ENCODE measurements at places on chromosomes 13 and 19.

DNA sequence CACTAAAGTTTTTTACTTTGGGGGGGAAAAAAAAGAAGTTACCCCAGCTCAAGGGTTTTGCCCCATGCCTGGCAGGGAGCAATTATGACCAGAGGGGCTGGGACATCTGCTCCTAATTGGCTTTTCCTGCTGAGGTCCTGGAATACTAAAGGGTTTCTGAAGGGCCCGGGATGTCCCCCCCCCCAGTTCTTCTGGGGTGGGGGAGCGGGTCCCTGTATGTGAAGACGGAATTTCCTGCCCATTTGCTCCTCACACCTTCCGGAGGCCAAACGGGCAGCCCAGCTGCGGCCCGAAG, 1.1 kb upstream of the DLL3 start:
- DNase-seq = no peak

DNA sequence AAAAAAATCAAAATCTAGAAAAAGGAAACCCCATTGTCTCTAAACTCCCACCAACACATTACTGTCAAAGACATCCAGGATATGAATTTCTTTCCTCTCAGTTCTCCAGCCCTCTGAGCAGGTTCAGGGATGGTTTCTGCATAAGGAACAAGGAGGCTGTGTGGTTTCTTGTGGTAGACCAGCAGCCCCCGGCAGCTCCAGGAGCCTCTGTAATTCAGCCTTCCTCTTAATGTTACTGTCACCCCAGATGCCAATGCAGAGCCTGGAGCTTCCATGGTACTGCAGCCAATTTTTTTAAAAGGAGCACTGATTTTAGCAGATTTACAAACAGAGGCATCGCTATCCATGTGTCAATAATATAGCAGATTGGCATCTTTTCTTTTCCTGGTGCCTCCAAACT, 100.6 kb upstream of the FAM216B start:
- no peak for DNase-seq

GRCh38 chr13:23544668-23545067, 25.5 kb upstream of the TNFRSF19 start:
- no peak for DNase-seq

DNA sequence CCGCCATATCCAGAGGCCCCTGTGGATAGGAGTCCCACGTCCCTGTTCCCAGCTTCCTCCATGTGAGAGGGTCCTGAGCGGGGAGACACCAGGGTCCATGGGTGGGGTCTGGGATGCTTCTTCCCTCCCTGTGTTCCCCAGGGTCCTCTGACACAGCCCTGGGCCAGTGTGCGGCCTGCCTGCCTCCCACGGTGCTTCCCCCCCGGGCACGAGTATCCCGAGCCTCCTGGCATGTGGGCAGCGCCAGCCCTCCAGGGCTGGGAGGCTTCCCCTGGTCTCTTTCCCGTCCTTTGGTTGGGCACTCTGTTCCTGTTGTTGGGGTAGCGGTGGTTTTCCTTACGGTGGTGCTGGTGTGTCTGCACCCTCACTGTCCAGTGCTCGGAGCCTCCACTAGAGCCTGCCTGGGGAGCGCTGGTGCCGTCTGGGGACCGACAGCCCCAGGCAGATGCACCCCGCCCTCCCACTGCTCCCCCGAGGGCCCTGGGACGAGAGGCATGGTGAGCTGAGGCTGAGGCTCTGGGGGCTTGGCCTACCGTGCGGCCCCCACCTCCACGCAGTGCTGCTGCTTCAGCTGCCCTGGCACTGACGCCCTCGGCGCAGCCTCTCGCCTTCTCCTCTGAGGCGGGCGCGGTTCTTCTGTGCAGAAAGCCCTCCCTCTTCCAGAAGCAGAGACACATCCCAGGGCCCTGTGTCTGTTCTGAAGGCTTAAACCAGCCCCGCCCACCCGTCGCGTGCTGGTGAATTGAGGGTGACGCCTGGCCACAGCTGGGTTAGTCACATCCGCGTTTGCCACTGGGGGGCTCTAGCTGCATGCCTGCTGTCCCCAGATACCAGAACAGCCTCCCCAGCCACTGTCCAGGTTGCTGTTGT, 27.9 kb downstream of the PLEKHJ1 start:
- peak; percentile 93 for DNase-seq

DNA sequence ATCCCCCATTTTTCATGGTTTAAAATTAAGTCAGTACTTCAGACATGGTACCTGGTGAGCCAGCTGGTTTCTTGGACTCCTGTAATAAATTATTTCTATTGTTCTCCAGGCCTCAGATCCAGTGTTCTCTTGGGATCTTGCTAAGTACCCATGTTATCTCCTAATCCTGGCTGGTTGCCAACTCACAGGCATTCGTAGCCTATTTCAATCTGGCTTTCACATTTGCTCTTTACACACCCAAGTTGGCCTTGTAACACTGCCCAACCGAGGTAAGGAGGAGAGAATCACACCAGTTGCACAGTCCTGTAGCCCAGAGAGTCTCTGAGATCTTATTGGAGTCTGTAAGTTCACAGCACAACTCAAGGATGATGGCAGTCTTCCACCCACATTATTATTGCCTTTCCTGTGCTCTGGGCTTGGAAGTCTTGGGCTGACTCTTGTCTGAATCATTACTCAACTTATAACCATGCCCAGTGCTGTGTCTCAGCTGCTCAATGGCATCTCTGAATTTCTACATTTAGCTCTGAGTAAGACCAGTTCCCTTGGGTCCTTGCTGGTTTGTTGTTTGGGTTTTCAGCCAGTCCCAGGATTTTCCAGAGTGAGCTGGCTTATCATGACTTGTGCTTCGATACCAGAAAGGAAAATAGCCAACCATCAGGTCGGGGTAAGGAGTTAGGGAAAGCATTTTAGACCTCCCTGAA, 76.6 kb upstream of the KLF12 start:
- DNase-seq = peak; percentile 100

DNA sequence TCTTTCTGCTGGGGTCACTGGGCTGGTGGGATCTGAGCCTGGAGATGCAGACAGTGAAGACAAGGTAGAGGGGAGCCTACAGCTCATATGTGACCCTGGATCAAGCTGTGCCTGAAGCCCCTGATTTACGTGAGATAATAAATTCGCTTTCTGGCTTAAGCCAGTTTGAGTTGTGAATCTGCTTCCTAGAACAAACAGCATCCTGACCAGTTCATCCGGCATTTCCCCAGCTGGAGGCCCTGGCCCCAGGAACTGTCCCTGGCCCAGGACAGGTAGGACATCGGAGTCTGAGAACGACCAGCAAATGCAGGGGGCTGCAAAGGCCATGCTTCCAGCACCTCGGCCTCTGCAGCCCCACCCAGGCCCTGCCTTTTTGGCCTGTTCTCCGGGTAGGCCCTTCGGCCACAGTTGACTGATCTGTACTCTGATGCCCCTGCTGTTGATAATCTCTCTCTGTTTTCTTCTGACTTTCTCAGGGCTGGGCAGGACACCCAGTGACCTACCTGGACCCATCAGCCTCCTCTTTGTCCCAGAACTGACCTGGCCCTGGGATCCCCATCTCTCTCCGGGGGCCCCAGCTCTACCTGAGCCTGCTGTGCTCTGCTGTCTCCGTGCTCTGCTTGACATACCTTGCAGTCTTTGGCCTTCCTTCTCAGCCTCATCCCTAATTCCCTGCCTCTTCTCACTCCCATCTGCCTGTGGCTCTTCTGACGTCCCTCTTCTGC, 9.5 kb upstream of the VSIG10L start:
- DNase-seq = no peak

DNA sequence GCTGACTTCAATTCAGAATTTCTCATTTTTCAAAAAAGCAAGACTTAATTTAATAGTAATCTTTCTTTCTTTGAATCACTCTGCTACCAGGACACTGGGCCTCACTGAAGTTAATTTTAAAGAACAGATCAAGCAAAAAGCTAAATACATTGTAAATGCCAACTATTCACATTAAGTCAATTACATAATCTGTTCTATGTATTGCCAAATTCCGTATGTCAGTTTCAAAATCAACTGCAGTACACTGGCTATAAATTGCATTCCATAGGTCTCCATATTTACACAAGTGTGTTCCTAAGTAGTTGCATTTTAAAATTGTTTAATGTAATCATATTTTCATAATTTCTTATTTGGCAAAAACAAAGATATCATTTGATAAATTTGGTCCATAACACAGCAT, 10.1 kb downstream of the FOXO1 start:
- no peak for DNase-seq

- DNase-seq = no peak
Measured at GRCh38 chr19:14758816-14759215, 19.5 kb downstream of the ADGRE2 start.

- no peak for DNase-seq
Measured at GRCh38 chr19:3606174-3606689, 443 bp downstream of the TBXA2R start.

GRCh38 chr13:62537593-62537992, 1121.9 kb upstream of the PCDH20 start:
- no peak for DNase-seq

DNA sequence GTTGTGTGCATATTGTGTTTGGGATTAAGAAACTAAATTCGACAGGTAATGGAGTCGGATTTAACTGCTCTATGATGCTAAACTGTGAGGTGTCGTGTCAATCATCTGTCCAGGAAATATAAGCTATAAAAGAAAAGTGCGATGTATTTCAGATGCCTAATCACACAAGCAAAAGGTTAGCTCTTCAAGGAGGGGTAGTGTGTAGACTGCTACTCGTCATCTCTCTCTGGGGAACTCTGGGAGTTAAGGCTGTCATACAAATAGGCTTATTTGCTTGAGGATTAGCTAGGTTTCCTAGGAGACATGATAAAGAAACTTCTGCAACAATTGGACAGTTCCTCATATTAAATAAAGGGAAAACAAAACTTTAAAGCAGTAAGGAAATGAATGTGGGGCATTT, 462.1 kb downstream of the OLFM4 start:
- DNase-seq = no peak

GRCh38 chr13:99501848-99502301, 603 bp downstream of the TM9SF2 start:
- DNase-seq = peak; percentile 18

- no peak for DNase-seq
Measured at GRCh38 chr13:19056355-19056880, 125.2 kb downstream of the TUBA3C start.

DNA sequence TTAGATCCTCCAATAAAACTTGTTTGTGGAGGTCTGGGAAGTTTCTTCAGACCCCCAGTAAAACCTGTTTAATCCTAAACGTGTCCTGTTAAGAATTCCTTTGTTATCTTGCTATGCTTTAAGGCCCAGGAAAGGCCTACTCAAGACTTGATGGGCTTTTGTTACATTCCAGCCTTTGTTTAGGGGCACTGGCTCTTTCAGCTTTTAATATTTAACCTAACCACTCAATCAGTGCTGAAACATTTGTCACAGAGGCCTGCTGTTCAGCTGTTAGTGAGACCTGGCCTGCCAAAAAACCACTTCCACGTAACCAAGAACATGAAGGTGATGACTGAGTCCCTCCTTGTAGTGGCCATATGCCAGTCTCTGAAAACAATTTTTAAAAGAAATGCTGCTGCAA, 41.7 kb downstream of the PCDH17 start:
- DNase-seq = no peak

GRCh38 chr19:41696402-41697197, 8.5 kb upstream of the CEACAM7 start:
- DNase-seq = peak; percentile 13

- DNase-seq = no peak
Measured at GRCh38 chr13:36432106-36432544, at the start of gene CCNA1. Gene CCNA1 (plus strand): TSS chr13:36432495. CDS start chr13:36433057, 562 bp downstream.

GRCh38 chr13:110687736-110688135, 18.2 kb downstream of the CARS2 start:
- no peak for DNase-seq

- DNase-seq = peak; percentile 12
Measured at GRCh38 chr13:111233080-111233479, 87.4 kb upstream of the TEX29 start.

- DNase-seq = no peak
Measured at GRCh38 chr19:53554804-53555203, 16.9 kb downstream of the ZNF331 start.

GRCh38 chr19:43438291-43439031, 23.8 kb downstream of the TEX101 start:
- peak; percentile 15 for DNase-seq

DNA sequence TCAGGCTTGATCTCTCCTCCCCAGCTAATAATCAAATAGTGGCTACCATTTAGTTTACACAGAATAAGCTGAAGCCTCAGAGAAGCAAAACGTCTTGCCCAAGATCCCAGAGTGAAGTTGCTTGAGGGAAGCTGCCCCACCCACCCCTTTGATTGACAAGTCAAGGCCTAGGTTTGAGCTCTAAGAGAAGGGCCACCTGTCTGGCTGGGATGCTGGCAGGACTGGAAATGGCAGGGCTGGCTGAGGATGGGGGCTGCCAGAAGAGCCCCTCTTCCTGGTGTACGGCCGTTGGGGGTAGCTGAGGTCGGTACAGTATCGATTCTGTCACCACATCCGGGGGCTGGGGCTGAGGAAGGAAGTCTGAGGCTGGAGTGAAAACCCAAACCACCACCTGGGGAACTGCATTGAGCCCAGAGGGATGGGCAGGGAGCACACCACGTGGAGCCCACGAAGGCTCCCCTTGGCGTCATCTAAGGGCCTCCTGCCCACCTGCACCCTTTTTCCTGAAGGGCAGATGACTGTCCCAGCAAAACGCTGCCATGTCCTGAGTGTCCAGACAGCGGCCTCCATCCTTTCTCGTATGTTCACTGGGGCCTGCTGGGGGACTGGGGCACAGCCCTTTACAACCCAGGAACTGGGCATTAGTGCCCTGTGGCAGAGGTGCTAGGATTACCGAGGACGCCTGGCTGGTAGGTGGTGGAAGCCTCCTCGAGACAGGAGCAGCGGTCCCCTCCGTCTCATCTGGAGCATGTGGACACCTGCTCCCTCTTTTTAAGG, 1.4 kb upstream of the PRKD2 start:
- DNase-seq = no peak

GRCh38 chr13:112067116-112067741, at the start of gene SOX1:
Gene SOX1 (plus strand): TSS chr13:112067149. CDS start chr13:112067659, 510 bp downstream.
- DNase-seq = no peak

- DNase-seq = no peak
Measured at GRCh38 chr13:29710511-29710910, 115.0 kb upstream of the SLC7A1 start.

GRCh38 chr13:22081430-22081829, 410.6 kb downstream of the FGF9 start:
- DNase-seq = no peak

- DNase-seq = no peak
Measured at GRCh38 chr13:42577538-42577937, 3.6 kb downstream of the TNFSF11 start.

DNA sequence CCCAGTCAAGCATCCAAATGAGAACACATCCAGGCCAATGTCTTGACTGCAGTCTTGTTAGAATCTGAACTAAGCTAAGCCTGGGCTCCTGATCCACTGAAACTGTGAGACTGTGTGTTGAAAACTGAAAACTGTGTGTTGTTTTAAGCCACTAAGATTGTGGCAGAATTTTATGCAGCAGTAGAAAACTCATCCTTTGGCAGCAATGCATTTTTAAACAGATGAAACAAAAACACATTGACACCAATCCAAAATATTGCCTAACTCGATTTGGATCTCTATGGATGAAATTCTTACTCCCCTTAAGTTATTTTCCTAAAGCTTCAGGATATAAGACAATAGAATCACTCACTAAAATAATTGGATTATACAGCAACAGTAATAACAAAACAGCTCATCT, 202.3 kb upstream of the KLF12 start:
- no peak for DNase-seq

Data from fibroblast of skin of back (primary cell).